ENCODE measurements at places on chromosomes 6 and 20. TPM values are rescaled to one million over a fixed set of nuclear protein-coding genes. Genes with fewer than 3 reads are reported as not detected.

CYP24A1 gene
- 2.2 TPM for polyA plus RNA-seq

HDGFL1 gene
- polyA plus RNA-seq = not detected

MAPK13 gene
- 7.9 TPM for polyA plus RNA-seq

FAM209B gene
- 0.28 TPM for polyA plus RNA-seq

GPR6 gene
- not detected for polyA plus RNA-seq

LRRC1 gene
- polyA plus RNA-seq = 8.3 TPM

RIPOR3 gene
- polyA plus RNA-seq = 15.0 TPM

EFCAB8 gene
- 0.11 TPM for polyA plus RNA-seq
